HepG2 (cell line): ENCODE measurements at places on chromosomes 5 and 9. TPM values are rescaled to one million over a fixed set of nuclear protein-coding genes. Genes with fewer than 3 reads are reported as not detected.

DNA sequence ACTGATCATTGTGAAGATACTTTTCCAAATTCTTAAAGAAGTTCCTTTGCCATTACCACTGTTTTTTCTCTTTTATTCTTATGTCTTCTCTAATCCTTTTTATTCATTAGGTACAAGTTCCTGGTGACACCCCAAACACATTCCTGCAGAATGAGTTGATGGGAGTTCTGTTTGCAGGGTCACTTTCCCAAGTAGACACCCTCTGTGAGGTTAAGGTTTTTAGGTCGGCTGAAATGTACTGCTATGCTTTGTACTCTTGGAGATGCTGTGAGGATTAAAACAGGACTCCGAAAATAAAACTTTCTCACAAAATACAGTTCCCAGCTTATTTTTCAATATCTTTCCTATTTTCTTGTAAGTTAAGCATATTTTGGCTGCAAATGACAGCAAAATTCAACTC, 143.3 kb upstream of the TLE4 start:
- no peak for DNase-seq

- no peak for DNase-seq
These were observed 51.5 kb downstream of the KLF9 start for GRCh38 chr9:70362952-70363351.

GDF9 gene
- 0.07 and 0.38 TPM in 2 replicates for total RNA-seq

DNA sequence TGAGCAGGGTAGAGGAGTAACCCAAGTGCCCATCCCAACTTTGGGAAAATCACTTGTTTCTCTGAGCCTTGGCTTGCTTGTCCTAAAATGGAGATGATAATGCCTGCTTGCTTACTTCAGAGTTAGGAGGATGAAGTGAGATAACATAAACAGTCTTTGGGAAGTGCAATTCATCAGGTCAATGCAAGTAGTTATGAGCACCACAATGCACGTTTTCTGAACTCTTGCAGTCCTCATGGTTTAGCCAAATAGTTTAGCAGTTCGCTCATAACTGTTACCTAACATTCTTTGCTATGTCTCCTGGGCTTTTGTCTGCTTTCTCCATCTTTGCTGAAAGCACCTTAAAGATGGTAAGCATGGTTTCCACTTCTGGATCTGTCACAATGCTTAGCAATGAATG, 270.0 kb downstream of the ADAMTSL1 start:
- no peak for DNase-seq

- no peak for DNase-seq
These were observed 90.3 kb upstream of the PAM start for GRCh38 chr5:102664616-102665335.

- DNase-seq, result no peak
These were observed 14.3 kb downstream of the ERMP1 start for GRCh38 chr9:5818424-5819142.

CCDC171 gene
- 2.5 and 2.8 TPM in 2 replicates for total RNA-seq

DNA sequence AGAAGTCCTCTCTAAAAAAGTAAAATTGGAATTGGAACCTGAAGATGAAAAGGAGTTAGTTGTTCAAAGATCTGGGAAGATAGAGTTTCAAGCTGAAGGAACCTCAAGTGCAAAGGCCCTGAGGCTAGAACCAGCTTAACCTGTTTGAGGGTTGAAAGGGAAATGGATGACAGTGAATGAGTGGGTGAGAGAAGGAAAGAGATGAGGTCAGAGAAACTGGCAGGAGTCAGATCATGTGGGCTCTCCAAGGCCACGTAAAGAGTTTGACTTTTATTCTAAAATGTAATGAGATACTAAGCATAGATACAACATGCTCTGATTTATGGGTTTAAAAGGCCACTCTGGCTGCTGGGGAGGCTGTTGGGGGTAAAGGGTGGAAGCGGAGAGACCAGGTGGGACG, 2.5 kb upstream of the RAD23B start:
- DNase-seq, result no peak

DNA sequence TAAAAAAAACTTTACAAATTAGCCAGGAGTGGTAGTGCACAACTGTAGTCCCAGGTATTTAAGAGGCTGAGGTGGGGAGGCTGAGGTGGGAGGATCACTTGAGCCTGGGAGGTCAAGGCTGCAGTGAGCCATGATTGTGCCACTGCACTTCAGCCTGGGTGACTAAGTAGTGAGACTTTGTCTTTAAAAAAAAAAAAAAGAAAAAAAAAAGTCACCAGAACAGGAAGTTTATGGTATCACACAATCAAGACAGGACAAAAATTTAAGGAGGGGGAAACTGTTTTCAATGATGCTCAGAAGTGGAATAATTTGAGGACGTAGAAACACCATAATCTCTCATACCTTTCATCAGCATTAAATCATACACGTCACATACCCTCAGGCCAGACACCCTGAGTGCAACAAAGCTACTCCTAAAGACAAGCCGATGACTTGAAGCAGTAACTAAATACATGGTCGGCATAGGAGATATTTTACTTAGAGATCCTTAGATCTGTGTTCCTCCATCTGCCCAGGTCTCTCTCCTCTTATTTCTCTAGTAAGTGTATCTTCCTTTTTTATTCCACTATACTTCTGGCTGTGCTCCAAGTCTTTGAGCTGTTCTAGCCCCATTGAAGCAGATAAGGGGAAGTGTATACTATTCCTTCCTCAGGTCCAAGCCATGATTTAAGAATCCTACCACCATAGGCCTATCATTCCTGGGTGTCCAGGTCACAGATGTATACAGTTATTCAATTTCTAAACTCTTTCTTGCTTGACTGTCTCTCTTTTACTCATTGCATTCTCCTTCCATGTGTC, 91.3 kb upstream of the APC start:
- DNase-seq, result no peak

GRCh38 chr5:91670122-91670521, 287.0 kb upstream of the ARRDC3 start:
- DNase-seq, result no peak

DNA sequence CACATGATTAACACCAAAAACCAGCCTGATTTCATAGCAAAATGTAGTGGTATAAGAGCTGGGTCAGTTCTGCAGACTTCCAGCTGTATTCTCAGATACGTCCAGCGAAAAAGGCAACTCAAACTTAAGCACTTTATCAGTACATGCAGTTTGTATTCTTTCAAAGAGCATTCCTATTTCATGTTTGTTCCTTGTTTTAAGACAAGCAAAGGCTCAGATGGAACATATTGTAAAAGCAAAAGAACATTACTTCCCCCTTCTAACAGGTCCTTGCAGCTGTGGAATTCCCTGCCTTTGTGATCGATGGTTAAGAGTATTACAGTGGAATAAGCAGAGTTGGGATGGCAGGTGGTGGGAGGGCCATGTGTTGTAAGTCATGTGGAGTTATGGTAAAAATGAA, 86.3 kb upstream of the GRHPR start:
- DNase-seq, result no peak

DNA sequence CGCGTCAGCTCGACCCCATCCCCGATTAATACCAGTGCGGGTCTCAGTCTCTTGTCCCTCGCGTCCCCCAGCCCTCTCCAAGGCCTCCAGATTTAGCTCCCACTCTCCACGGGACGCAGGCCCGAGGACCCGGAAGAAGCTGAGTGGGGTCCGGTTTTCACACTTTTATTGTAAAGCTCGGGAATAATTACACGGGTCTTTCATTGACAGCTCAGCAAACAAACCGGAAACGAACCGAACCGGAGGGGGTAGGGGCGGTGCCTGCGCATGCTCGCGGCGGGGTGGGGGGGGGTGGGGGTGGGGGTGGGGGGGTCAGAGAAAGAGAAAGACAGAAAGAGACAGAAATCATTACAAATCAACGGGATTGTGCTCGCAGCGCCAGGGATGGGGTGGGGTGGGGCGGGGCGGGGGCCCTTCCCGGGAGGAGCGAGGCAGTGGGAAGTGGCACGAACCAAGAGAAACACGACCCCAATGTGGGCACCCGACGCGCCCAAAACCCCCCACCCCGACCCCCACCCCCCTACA, 27.9 kb downstream of the PCDH1 start:
- no peak for DNase-seq

DNA sequence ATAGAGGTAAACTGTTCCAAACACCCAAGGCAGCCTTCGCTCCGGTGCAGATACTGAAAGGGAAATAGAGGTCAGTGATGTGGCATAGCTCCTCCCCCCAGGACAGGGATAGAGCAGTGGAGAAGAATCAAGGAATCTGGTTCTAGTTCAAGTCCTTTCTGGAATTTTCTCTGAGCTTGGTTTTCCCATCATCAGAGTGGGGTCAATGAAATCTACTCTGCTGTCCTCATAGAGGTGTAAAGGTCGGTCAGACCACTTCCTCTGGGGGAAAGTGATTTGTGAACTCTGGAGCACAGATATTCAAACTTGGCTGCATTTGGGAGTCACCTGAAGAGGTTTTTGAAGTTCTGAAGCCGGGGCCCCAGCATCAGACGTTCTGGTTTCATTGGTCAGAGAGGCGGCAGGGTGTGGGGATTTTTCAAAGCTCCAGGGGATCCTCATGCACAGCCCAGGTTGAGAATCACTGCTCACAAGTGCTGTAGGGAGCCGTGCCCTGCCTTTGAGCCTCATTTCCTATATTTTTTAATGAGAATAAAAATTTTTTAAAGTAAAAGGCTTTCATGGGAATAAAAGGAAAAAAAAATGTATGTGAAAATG, 105.7 kb upstream of the RAD23B start:
- DNase-seq, result no peak

DNA sequence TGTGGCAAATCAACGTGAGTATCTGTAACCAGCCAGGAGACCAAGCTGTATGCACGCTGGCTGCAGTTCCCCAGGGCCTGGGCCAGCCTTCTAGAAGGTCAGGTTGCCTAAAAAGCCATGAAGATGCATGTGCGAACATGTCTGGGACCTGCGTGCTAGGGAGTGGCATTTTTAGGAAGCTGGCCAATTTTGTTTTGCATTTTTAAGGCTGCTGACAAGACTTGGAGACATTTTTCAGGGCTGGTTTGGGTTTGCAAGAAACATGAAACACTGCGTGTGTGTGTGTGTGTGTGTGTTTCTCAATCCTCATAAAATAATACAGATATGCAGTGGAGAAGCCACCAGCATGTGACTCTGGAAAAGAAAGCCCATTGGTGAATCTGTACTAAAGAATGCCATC, 5.1 kb downstream of the TGFBI start:
- no peak for DNase-seq

DNA sequence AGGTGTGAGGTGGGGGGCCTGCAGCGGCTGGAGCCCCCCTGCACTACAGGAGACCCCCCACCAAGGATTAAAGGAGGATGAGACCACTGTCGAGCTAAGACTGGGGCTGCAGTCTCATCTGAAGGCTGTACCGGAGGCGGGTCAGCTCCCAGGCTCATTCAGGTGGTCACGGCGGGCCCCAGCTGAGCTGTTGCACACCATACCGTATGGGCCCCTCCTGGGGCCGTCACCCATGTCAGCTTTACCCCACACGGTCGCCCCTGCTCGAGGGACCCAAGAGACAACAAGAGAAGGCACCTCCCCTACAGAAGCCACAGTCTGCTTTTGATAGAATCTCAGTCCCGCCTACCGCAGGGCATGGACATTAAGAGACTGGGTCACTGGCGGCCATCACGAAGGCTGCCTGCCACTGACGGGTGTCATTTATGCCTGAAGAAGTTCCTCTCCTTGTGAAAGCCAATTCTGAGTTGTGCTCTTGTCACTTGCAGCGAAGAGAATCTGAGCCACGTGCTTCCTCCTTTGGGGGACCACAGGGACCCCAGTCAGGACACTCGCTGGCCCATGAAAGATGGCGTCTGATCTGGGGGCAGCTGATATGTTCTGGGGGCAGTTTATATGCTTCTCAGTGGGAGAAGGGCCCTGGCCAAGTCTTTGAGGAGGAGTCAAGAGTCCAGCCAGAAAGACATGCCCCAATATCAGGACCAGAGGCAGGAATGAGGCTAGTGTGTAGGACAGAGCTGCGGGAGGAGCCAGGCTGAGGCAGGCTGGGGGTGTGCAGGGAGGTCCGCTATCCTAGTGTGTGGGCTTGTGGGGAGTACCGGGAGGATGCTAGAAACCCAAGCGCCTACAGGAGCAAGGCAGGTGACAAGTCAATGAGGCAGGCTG, 102.4 kb downstream of the ZNF354C start:
- DNase-seq, result no peak

CARTPT gene
- not detected in 2 replicates for total RNA-seq

DNA sequence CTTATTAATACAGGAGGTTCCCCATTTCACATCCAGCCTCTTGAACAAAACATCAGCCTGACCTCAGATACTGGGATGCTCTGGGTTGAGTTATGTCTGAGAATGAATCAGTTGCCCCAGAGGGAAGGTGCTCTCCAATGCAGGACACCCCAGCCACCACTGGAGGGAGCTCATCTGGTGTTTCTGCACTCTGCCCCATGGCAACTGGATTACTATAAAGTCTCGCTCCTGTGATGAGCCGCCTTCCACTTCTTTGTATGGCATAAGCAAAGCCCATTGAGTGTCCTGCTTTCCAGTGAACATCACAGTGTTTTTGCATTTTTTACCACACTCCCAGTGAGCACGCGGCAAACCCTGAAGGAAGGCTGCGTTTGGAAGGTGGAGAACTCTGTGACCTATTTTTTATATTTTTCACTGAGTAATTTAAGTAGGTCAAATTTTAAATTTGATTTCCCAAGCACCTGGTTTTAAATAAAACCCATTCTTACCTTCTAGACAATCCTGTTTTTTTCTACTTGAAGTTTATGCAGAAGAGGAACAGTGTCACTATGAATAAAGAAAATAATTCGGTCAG, 176.9 kb upstream of the WWC1 start:
- DNase-seq, result peak; percentile 44

DNA sequence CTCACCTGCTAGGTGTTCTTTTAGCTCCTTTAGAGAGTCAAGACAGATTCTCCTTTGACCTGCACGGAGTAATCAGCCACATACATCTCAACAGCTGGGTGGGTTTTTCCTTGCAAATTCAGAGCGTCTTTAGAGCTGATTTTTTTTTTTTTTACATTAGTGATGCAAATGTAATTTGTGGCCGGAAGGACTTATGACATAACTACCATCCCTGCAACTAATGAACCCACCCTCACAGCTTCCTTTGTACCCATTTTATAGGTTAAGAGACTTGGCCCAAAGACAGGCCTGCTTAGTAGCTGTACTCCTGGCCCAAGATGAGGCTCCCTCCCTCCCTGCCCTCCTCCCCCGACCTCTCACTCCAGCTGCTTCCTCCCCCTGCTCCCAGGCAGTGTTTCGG, 69.9 kb upstream of the NIPAL4 start:
- no peak for DNase-seq

DNA sequence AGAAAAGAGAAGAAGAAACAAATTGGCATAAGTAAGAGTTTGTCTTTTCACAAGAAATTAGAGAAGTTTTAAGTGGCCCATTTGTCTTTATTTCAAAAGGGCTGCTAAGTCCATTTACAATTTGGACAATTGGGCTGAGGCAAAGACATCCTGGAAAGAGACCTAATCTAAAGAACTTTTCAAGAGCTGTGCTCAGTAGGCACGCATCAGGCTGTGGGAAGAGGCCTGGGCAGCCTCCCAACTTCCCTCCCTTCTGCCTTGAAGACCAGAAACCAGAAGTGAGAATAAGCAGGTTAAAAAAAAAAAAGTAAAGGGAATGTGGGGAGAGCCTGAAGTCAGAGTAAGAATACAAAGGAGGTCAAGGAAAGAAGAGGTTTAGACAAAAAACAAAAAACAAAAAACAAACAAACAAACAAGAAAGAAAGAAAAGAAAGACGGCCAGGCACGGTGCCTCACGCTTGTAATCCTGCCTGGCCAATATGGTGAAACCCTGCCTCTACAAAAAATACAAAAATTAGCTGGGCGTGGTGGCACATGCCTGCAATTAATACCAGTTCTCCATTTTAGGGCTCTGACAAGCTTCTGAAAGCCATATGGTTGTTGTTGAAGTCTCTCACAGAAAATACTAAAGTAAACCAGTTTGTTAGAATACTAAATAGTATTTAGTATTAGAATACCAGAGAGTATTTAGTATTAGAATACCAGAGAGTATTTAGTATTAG, 48.0 kb upstream of the CEP78 start:
- no peak for DNase-seq
